ENCODE measurements at places on chromosomes 2 and 18.

DNA sequence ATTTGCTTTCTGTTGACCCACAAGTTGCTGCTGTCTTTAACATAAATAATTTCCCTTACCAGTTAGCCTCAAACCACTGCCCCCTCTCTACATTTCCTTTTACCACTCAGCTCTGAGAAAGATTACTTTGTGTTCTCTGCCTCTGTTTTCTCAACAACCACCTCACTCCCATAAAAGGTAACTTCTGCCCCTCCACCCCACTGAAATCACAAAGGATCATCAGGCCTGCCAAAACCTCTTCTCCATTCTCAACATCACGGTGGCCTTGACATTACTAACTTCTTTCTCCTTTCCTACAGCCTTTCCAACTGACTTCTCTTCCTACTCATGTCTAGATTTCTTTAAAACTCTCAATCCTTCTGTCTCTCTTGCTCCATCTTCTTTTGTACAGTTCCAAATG is 10.1 kb downstream of the ACADL start:
- no peak for DNase-seq

- DNase-seq: no peak
Observed at GRCh38 chr2:232075080-232075479, 113.6 kb downstream of the DIS3L2 start.

DNA sequence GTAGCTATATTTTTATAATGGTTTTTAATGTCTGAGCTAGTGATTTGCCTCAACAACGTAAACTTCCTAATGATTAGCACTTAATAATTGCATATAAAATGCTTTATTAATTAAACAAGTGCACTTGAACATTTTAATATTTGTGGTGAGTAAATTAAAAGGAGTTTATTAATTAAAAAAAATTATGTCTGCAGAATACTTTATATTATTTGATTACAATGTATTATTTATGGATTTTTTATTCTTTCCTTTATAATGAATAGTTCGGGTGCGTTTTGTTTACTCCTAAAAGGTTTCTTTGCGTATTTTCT is 2.3 kb downstream of the HOXD8 start:
- DNase-seq: no peak

DNA sequence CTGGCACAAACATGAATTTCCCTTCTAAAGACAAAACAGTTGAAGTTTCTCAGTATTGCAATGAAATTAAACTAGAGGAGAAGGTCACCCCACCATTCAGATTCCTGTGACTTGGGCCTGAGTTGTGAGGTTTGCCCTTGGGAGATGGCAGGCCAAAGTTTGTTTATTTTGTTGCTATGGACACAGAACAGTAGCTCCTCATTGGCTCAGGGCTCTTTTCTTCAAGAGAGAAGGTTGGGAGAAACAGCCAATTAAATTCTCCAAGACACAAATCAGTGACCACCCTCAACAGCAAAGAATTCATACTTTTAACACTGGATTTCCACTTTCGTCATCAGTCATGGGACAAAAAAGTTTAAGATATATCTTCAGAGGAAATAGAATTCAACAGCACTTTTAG is at the start of gene FLACC1:
Gene FLACC1 (minus strand): TSS at position 125 of the 400 bp plus-strand sequence. CDS start 5,941 bp downstream, outside the sequence.
- DNase-seq: peak; percentile 78

DNA sequence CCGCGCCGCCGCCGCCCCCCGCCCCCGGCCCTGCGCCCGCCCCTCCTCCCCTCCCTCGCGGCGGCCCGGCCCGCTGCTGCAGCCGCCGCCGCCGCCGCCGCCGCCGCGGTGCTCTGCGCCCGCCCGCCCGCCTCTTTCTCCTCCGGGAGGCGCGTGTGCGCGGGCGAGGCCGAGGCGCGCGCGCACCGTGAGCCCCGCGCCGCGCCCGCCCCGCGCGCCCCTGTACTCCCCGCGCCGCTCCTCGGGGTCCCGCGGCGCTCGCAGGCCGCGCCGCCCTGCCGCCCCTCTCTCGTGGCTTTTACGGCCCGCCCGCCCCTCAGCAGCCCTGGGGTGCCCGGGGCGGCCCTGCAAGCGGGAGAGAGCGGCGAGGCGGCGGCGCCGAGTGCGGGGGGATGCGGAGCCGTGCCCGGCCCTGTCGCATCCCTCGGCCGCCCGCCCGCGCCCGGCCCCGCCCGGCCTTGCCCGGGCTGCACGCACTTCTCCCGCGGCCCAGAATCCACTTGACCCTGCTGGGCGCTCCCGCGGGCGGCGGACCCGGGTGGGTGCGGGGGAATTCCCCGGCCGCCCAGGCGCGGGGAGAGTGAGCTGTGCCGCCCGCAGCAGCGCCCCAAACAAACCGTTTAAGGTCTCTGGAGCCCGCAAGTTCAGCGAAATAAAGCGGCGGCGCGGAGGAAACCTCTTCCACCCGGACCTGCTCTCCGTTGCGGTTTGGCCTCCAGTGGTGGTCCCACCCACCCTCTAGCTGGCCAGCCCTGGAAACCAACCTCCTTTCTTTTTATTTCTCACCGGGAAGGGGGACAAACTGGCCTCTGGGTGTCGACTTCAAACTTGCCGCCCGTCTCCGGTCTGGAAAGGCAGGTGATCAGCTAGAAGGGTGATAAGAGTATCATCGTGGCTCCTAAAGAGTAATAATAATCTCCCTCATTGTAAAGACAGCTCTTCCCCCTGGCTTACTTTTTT is 37.4 kb downstream of the AFF3 start:
- DNase-seq: peak; percentile 56

- no peak for DNase-seq
Observed at GRCh38 chr2:67393237-67393636, 3.9 kb upstream of the ETAA1 start.

DNA sequence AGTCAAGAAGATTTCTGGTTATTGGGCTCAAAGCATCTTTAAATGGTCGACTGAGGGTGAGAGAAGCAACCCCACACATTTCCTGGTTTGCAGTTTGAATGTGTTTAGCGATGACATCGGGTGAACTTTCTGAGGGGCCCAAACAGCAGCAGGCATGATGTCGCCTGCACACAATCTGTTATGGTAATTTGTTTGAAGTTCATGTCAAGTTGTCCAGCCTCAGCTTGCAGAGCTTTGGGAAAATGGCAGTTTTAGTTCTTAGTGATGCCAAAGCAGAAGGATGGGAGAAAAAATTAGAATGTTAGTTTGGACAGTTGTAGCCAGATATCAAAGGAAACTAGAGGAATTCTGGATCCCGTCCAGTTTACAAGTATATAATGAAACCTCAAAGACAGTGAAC is 284.6 kb downstream of the MBD5 start:
- DNase-seq: no peak

DNA sequence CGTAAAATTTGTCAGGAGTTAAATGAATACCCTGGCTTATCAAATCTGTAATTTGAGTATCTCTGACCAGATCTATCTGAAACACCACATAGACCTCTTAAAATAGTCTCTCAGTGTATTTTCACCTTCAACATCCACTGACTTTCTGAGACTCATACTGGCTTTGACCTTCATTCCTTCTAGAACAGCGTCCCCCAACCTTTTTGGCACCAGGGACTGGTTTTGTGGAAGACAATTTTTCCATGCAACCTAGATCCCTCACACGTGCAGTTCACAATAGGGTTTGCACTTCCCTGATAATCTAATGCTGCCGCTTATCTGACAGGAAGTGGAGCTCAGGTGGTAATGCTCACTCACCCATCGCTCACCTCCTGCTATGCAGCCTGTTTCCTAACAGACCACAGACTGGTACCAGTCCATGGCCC is 3.2 kb downstream of the NBAS start:
- DNase-seq: no peak

DNA sequence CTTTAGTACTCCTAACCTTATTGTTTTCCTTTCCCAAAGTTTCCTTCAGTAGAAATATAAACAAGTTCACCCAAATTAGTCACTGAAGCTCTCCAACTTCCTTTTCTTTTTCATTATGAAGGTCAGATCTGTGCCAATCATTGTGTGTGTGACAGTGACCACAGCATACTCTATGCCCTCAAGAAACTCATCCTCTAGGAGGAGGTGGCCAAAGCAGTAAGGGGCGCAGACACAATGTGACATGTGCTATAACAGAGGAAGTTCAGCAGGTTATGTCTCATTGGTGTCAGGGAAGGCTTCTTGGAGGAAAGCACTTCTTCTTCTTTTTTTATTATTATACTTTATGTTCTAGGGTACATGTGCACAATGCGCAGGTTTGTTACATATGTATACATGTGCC is 60.0 kb upstream of the PSME4 start:
- DNase-seq: no peak

GRCh38 chr18:69484699-69485396 is 84.2 kb downstream of the DOK6 start:
- DNase-seq: no peak

- no peak for DNase-seq
Observed at GRCh38 chr2:41909584-41909983, 138.2 kb upstream of the PKDCC start.

DNA sequence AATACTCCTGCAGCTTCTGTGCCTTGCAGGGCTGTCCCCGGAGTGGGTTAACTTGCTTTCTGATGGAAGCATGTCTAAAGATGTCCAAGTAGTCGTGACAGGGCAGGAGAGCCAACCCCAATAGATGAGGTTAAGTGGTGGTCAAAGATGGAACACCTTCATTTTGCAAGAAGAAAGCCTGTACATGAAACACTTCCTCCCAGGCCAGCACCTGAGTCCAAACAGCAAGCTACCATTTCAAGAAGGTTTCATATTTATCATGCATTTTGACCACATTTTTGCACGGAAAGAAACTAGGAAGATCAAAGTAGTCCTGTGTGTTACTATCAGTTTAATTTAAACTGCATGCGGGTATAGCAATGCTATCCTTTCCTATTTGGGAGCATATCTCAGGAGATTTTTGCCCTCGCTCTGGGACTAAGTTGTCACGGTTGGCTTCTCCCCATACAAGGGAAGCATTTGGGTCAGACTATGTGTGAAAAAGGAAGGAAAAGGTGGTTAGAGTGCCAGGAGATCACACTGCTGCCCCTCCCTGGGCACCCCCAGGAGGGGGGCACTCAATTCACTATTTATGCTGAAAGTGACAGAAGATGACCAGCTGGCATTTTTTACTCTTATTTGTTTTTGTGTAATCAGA is 187.6 kb downstream of the ZNF521 start:
- no peak for DNase-seq

GRCh38 chr2:150191349-150191748 is 296.1 kb downstream of the RND3 start:
- DNase-seq: no peak

- no peak for DNase-seq
Observed at GRCh38 chr2:233363744-233364235, 9.5 kb downstream of the DGKD start.

DNA sequence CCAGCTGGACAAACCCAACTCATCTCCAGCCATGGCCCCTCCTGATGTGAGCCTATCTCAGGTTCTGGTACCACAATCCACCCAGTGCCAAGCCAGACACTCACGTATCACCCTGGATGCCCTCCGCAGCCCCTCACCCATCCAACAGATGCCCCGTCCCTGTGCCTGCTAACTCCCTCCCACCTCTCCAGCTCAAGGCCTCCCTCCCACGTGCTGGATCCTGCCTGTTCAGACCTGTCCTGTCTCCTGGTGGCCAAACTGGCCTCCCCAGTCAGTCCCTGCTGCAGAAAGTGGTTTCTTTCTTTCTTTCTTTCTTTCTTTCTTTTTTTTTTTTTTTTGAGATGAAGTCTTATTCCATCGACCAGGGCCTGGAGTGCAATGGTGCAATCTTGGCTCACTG is 86.2 kb downstream of the RRM2 start:
- no peak for DNase-seq

DNA sequence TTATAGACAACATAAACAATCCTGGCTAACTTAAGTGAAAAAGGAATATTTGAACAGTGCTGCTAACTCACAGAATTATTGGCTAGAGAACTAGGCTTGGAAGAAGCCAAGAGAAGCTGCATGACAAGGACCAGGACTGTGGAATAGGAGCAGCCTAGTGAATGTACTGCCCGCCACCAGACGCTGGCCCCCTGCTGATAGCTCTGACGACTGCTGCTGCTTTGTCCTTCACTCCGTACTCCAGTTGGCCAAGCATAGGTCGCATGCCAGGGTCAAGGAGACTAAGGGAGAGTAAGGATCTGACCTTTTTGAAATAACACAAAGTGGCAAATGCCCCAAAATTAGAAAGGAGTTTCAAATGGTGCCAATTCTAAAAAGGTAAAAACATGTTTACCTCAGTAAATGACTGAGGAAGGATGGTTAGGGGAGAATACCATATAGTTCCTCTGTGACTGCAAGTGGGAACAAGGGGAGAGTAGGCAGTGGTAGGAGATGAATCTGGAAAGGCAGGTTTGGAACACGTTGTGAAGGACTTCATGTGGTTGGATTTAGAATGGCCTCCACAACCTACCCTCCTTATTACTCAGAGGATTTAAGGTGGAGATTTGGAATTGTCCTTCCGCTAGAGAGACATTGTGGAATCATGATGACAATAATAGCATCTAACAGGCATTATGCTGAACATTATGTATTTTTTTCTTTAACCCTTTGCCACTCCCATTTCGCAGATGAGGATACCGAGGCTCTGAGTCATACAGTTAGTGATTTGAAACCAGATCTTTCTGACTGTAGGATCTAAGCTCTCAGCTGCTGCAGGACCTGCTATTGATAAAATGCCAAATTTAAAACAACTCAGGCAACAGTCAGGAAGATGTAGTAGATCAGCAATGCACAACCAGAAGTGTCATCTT is 19.5 kb downstream of the STRADB start:
- no peak for DNase-seq

- DNase-seq: no peak
Observed at GRCh38 chr2:32166115-32166574, 481 bp downstream of the SLC30A6 start.

- DNase-seq: no peak
Observed at GRCh38 chr2:118268268-118268667, 180.0 kb downstream of the INSIG2 start.

DNA sequence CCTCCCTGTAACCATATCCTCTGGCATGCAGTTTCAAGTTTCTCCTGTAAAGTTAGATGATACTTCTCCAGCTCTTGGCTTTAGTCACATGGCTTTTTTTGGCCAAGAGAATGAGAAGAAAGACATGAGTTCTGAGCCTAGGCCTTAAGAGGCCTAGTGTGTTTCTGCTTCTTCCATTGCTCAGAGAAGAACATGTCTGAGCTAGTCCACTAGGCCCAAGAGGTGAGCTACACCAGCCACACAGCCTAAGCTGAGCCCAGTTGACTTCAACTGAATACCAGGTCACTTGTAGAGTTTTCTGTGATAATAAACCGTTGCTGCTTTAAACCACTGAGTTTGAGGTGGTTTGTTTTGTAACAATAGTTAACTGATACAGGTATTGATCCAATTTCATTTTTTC is 19.9 kb upstream of the EFEMP1 start:
- no peak for DNase-seq

DNA sequence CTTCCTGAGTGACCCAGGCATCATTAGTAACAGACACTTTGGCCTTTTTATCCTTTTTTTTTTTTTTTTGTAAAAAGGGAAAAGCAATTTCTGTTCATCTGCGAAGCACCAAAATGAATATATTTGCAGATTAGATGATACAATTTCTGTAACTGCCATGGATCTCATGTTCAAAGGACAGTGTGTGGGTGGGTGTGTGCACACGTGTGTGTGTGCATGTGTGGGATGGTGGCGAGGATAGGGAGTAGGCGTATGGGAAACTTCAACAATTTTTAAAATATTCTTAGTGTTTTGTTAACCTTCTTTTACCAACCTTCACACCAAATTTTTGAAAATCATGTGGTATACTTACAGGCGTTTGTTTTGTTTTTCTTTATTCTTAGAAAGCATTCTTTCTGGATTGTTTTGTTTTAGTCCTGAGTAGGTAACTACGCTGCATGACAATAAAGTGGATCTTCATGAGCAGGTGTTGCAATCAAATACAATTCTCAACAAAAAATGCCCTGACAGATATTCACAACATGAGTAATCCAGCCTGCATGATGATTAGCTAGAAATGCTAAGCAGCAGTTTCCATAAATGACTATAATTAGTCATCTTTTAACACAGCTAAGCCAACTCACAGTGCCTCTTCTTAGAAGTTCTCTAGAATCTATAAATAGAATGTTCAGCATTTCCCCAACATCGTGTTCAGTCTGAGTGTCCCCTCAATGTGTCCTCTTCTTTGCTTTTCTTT is 53.5 kb upstream of the RMDN2 start:
- DNase-seq: no peak
